ENCODE measurements at places on chromosomes 1 and 21. TPM values are rescaled to one million over a fixed set of nuclear protein-coding genes. Genes with fewer than 3 reads are reported as not detected.

KLHDC9 gene
- 1.3 TPM for total RNA-seq

CFAP74 gene
- not detected for total RNA-seq

NEK2 gene
- total RNA-seq = 17.9 TPM

IFNLR1 gene
- not detected for total RNA-seq

IL19 gene
- total RNA-seq = not detected

EPHX1 gene
- total RNA-seq = 8.0 TPM

KCNN3 gene
- under 0.01 TPM for total RNA-seq

CFHR1 gene
- 0.25 TPM for total RNA-seq

PLA2G2C gene
- total RNA-seq = under 0.01 TPM

NFASC gene
- total RNA-seq = 53.6 TPM

Data from uterine smooth muscle cell (primary cell).